ENCODE measurements at places on chromosomes 7 and 10.
A peak's percentile ranks its signal among the peaks of the same experiment; 100 is the strongest.

GRCh38 chr7:100626530-100627237 lies 14.3 kb downstream of the MOSPD3 start:
- DNase-seq = peak; percentile 84

DNA sequence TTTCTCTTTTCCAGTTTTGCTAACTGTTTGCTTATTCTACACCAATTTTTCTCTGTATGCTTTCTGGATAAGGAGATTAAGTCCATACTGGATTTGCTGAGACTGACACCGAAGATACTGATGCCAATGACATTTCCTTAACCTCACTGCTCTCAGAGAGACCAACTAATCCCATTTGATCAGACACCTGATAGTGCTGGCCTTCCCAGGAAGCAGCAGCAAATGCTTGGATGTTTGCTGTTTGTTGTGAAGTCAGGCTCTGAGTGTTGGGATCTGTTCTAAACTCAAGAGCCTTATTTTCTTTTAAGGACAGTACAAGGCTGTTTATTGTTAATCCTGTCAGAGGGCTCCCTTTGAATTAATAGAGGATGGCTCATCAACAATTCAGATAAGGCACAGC lies 143.3 kb downstream of the ANK3 start:
- DNase-seq = no peak

DNA sequence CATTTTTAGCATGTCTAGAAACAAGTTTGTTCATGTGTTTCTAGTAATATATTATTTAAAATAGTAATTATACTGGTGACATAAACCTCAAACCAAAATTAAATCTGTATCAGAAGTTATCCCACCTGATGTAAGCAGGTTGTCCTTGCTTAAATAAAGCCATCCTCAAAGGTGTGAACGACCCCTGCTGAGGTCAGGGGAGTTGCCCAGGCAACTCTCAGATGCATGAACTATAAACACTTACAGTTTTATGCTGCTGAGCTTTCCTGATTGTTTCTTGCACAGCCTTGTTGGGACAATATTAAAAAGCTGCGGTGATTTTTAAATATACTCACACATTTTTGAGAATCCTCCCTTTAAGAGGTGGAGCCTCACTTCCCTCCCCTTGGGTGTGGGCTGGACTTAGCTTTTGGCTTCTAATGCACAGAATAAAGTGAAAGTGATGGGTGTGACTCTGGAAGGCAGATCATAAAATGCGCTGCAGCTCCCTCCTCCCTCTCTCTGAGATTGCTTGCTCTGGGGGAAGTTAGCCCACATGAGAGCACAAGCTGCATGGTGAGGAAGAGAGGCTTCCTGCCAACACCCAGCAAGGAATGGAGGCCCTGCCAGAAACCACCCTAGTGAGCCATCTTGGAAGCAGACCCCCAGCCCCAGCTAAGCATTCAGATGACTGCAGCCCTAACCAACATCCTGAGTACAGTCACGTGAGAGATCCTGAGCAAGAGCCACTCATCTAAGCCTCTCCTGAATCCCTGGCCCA lies 152.7 kb downstream of the SKIDA1 start:
- peak; percentile 1 for DNase-seq

DNA sequence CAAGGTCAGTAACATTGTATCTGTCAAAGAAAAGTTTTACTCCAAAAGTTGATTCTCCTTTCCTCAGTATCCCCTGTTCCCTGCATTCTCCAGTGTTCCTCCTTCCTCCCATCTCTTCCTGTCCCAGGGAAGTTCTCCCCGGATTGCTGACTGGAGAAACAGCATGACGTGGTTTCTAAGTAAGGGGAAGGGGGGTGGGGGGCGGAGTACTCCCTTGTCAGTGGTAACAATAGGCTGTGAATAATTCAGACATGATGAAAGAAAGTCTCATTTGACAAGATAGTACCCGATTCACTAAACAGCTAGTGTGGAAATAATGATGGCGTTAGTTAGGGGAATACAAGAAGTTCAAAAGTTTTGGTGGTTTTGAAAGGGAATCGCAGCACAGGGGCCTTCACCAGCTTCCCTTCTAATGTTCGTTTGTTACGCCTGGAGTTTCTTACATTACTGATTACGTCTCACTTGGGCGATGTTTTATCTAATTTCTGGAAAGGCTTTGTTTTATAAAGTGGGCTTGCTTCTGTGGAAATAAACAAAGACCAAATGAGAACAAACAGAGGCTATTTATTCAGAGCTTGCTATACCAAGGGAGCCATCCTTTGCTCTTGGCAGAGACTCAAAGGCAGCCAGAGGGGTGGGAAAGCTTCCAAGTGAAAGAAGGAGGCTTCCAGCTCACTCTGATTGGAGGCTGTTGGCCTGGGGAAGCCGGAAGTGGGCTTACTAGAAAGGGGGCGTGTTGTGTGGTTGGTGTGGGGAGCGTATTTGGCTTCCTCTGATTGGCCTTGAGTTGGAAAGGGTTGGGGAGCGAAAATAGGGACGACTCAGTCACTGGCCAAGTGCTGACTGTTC lies 453.7 kb downstream of the SDK1 start:
- DNase-seq = no peak

DNA sequence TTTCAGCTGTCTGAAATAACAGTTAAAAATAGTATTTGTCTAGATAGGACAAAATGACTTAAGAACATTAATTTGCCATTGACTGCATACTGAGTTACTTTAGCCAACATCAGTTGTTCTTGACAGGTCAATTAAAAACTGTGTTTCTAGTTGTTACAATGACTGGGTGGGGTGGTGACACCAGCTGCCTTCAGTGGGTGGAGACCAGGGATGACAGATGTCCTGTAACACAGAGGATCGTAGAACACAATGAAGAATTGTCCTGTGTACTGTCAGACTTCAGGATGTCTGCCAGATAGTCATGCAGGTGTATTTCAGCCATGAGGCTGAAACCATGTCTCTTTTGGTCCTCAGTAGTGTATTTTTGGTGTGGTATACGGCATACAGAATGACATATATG lies 24.4 kb downstream of the TRUB1 start:
- DNase-seq = no peak

DNA sequence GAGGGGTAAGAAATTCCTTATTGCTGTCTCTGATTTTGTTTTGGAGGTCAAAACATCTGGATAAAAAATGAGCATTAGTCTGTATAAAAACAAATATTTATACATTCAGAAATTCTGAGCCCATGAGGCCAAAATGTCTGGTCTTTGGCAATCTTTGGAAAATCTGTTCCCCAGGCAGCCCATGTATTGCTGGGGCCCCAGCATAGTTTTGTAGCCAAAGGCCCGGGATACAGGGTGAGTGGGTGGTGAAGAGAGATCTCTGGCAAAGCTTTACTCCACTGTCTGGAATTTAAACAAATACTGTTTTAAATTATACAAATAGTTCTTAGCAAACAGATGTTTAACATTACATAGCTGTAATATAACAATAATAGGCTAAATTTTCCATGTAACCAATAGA lies 134.7 kb upstream of the GALNT17 start:
- no peak for DNase-seq

DNA sequence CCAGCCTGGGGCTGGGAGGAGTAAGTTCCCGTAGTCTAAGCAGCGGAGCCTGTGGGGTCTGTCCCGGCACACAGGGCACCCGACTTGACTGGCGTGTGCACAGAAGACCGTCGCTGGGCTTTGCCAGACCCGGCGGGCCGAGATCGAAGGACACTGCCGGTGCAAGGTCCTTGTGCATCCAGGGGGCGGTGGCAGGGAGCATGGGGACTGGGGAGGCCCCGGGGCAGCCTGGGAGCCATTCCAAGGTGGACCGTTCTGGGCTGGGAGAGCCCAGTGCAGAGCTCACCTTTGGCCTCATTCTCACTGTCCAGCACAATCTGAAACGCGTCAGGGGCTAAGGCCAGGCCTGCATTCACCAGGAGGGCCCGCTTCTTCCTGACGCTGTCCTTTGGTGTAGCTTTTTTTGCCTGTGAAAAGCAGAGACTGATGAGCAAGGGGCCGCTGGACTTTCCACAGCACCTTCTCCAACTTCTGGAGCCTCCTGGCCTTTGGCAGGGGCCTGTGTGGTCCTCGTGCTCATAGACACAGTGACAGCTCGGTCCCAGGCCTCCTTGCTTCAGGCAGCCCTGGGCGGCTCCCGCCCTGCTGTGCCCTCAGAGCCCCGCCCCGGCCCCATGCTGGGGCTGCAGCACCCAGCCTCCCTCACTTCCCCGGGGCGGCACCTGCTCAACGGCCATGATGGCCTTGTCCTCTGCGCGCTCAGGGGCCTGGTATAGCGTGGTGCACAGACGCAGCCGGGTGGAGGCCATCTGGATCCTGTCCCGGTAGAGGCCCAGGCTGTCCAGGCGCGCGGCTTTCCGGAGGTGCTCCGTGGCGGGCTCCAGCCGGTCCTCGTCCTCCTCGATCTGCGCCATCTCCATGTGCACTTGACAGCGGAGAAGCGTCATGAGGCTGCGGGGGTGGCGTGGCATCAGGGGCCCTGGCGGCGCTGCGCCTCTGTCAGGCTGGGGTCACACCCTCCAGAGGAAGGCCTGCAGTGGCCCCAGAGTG lies 20.3 kb downstream of the CFAP46 start:
- no peak for DNase-seq

- DNase-seq = no peak
Observed at GRCh38 chr7:22751341-22751740, 24.3 kb downstream of the IL6 start.

GRCh38 chr7:18414885-18415284 lies 80.7 kb upstream of the HDAC9 start:
- no peak for DNase-seq

DNA sequence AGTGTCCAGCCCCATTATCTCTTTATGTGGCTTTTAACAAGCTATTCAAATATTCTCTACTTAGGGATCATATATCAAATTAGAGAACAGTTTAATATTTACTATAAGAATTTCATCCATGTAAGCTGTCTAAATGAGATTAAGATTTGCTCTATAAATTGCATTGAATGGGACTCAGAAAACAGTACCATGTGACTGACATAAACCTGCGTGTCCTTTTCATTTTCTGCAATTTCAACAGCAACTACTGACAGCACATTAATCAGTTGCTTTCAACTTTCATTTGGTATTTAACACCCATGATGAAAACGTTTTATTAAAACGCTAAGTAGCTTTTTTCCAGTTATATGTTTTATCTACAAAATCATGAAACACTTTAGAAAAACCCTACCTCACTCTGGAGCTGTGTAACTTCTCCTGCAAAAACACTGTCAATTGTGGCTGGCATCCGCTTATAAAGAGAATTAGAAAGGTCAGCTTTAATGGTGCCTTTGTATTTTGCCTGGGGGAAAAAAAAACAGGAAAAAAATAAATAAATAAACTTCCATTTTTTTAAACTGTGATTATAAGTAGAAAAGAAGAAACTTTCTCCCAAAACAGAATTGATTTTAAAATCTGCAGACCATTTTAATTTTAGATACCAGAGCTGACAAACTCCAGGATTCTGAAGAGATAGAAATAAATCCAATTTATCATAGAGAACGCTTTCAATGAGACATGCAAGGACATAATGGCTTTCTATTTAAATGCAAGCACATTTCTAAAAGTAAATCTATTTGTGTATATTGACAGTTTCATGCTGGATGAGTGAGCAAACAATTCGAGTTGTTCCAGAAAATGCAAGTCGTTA lies 9.2 kb downstream of the NEBL start:
- no peak for DNase-seq

DNA sequence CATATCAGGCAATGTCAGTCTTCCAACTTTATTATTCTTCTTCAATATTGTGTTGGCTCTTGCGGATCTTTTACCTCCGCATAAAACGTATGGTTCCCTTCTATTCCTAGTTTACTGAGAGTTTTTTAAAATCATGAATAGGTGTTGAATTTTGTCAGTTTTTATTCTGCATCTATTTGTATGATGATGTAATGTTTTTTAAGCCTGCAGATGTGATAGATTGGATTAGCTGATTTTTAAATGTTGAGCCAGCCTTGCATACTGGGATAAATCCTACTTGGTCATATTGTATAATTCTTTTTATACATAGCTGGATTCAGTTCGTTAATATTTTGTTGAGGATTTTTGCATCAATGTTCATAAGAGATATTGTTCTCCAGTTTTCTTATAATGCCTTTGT lies 9.2 kb upstream of the OR2F1 start:
- DNase-seq = no peak

DNA sequence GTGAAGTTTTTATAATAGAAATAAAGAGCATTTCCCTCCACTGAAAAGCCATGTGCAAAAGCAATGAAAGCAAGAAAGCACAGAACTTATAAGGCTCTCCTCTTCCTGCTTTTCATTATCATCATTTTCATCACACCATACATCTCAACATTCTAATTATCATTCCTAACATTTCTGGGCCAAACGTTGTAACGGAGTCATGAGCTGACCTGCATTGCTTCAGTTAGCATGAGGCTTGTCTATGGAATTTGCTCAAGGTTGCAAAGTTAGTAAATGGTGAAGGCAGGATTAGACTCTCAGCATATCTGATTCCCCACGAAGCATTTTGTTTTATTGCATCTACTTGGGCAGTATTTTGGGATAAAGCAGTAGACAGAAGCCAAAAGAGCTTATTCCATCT lies 11.4 kb downstream of the SCIN start:
- DNase-seq = no peak

- no peak for DNase-seq
Observed at GRCh38 chr7:156927571-156928405, 21.7 kb upstream of the NOM1 start.

GRCh38 chr7:105635197-105635596 lies 53.9 kb upstream of the EFCAB10 start:
- no peak for DNase-seq
